ENCODE measurements at places on chromosomes 2 and 18.

GRCh38 chr2:126907671-126908070 lies 9.0 kb downstream of the TEX51 start:
- DNase-seq: no peak

GRCh38 chr18:70931942-70932814 lies 643.3 kb downstream of the SOCS6 start:
- no peak for DNase-seq

DNA sequence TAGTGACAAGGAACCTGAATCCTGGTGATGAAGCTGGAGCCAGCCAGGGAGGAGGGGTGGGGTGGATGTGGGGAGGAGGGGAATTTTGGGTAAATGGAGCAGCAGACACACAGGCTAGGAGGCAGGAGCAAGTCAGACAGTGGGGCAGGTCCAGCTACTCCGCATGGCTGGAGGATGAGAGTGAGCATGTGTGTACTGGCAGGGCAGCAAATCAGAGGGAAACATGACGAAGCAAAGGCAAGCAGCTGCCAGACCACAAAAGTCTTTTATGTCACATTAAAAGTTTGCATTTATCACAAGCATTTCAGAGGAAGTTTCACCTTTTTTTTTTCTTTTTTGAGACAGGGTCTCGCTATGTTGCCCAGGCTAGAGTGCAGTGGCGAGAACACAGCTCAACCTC lies 11.9 kb upstream of the KIDINS220 start:
- DNase-seq: no peak

DNA sequence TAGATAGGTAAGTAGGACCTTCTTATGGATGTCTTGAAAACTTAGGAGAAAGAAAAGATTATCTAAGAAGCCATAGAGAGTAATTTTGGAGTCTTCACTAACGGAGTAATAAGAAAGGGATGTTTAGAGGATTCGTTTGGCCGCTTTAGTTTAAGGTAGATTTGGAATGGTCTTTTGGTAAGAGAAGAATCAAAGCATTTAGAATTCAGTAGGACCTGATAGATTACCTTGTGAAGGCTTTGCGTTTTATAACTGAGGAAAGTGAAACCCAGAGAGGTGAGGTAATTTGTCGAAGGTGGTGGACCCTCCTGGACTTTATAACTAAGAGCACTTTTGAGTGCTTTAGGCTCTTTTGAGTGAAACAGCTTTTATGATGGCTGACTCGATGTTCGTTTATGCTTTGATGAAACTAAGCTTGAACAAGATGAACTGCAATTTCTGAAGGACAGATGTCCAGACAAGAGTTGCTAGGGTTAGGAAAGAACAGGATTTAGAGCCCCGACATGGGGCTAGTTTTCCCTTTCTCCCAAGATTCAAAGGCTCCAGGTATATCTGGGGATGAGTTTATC lies 1.3 kb downstream of the MYL12B start:
- DNase-seq: no peak

- no peak for DNase-seq
These were observed 74.2 kb upstream of the MC4R start for GRCh38 chr18:60446821-60447220.

DNA sequence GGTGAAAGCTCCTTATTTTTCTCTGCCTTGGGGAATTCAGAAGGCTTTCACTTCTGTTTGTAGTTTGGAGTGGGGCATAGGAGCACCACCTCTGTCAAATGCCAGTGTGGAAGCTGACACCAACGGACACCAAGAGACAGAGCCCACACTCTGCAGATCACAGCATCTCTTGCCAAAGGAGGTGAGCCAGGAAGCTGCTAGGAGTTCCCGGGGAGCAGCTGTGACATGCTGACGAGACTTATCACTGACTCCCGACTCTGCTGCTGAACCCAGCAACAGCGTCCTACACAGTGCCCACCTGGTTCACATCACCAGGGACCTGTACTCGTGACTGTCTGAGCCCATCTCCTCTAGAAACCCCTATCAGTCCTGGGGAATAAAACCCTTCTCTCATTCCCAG lies 8.1 kb downstream of the TEX51 start:
- DNase-seq: no peak

DNA sequence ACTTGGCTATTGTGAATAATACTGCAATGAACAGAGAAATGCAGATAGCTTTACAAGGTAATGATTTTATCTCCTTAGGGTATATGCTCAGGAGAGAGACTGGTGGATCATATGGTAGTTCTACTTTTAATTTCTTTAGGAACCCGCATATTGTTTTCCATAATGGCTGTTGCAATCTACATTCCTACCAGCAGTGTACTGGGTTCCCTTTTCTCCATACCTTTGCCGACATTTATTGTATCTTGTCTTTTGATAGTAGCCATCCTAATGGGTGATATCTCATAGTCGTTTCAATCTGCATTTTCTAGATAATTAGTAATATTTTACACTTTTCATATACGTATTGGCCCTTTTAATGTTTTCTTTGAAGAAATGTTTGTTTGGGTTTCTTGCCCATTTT lies 702.9 kb upstream of the ACVR2A start:
- no peak for DNase-seq

- DNase-seq: no peak
These were observed 320.6 kb upstream of the TFPI start for GRCh38 chr2:187874786-187875185.

DNA sequence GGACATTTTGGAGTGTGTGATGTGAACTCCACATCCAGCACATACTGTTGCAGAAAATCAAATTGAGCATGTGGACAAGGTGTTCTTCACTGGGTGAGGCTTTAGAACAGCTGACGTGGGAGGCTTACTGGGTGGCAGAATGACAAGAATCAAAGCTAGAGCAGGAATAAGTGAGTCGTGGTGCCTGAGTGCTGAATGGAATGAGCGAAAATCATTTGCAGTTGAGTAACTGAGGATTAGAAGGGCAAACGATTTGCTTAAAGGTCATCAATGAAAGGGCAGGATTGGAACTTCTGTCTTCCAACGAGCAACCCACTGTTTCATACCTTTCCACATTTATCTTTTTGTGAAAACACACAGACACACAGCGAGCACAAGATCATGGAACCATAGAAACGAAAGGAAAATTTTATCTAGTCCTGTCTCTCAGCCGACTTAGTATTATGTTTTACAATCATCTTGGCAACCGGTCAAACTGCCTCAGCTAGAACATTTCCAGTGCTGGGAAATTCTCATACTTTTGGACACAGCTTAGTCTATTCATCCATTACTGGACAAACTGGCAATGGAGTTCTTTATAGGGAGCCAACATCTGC lies 7.2 kb upstream of the DAW1 start:
- DNase-seq: no peak
